ENCODE measurements at places on chromosomes 7 and 10.

DNA sequence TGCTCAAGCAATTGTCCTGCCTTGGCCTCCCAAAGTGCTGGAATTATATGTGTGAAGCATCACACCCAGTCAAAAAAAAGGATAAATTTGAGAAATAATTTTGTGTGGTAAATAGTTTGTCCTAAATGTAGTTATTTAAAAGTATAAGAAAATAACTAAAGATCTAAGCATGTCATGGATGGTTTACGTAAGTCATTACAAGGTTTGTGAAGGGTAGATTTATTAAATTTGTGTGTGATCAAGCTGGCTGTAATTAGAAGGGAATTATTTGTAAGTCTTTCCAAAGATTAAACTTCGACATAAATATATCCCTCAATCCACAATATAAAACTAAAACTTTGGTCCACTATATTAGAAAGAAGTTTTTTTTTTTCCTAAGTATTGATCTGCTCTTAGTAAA, 28.6 kb downstream of the ORC5 start:
- DNase-seq = peak; percentile 16

DNA sequence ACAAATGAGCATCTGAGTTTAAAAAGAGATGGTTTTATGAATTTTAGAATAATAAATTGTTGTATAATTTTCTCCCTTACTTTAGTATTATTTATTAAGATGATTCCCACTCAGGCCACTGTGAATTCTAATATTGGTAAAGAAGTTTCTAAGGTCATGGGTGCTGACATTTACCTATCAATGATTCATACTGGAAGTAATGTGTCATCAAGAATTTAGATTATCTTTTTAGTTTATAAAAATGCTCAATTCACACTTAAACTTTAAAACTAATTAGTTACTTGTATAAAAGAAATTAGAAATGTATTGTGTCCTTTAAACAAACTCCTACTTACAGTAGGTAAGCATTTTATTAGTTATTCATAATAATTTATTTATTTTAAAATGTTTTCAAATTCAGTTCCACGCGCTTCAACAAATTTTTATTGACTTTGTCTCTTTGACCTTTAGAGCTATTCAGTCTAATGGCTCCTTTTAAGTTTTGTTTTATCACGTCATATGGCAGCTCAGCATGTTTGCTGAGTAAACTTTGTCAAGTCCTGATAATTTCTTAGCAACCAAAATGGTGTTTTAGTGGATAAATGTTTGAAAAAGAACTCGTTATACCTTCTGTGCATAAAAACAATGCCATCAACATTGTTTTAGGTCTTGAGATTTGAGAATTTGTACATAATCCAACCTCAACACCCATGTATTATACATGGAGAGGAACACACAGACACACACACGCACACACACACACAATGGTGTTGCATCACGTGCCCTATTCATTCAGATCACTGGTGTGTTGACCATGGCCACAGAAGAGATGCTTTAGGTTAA, 15.1 kb upstream of the MRC1 start:
- no peak for DNase-seq

DNA sequence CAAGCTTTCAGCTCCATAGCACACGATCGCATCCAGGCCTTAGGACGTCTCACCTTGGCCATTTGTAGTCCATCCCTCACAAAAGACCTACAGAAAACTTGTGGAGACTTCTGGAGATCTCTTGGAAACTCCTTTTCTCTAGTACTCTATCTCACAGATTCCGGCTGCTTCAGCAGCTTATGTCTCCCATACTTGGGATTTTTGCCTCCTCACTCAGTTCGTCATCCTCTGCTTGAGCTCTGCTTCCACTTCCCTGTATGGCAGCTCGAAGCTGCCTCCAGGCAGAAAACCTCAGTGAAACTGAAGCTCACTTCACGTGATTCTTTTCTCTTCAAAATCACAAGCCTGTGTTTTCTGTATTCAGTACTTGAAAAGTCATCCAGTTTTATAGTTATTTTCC, 178.7 kb upstream of the GDF10 start:
- DNase-seq = no peak

- DNase-seq = no peak
These were observed 98.6 kb downstream of the CREM start for GRCh38 chr10:35225204-35225603.

- no peak for DNase-seq
These were observed 64.5 kb upstream of the MPP7 start for GRCh38 chr10:28367413-28367812.

DNA sequence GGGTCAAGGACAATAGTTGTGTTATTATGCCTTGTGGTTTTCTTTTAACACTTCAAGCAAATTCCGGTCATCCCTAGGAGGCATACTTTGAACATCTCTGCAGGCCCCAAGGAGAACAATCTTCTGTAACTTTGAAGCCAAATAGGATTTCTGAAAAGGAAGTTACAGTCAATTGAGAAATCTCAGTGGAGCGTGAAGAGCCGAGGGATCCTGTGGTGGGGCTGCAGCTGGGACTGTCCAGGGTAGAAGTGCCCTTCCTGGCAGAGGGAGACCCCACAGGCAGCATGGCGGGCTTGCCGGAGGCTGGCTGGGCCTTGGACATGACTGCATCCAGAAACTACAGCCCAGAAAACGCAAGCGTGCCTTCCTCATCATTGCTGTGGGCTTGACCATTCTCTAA, 179.7 kb downstream of the PTPN20 start:
- no peak for DNase-seq

DNA sequence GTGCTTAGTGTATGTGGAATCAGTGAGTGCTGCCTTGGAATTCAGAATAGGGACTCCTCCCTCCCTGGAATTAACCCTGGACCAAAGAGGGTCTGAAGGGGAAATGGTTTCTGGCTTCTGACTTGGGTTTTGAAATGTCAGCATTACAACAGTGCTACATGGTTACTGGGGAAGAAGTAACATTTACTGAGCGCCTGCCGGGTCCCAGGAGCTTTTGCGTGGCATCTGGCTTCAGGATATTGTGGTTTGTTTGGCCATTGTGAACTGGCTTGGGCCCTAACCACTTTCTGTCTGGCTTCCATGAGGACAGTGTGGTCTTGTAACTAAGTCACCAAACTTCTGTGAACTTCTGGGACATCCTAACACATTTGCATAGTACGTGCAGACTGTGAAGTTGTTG, 21.3 kb downstream of the TSPAN15 start:
- no peak for DNase-seq

DNA sequence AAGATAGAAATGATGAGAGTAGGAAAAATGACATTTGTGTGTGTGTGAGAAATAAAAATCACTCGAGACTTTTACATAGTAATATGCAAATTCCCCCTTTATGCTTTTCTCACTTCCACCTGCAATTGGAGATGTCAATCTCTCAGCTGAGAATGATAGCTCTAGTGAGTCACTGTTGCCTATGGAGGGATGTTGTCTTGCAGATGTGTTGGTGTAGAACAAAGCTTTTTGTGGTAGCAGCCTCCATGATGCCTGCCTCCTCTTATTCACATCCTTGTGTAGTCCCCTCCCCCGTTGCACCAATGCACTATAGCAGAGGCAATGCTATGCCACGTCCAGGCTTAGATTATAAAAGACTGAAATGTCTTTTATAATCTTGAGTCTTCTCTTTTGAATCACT, 33.8 kb downstream of the SPAG6 start:
- DNase-seq = no peak

GRCh38 chr7:106317971-106318370, 33.2 kb upstream of the NAMPT start:
- DNase-seq = no peak

GRCh38 chr10:131172433-131172832, 139.1 kb downstream of the TCERG1L start:
- DNase-seq = no peak

GRCh38 chr7:51317582-51317910, 937 bp upstream of the COBL start:
- no peak for DNase-seq

- no peak for DNase-seq
These were observed 424.7 kb upstream of the FOXK1 start for GRCh38 chr7:4257146-4258111.
